Astrocyte (in vitro differentiated cells and primary cell): ENCODE measurements at places on chromosomes 13 and 19.

DNA sequence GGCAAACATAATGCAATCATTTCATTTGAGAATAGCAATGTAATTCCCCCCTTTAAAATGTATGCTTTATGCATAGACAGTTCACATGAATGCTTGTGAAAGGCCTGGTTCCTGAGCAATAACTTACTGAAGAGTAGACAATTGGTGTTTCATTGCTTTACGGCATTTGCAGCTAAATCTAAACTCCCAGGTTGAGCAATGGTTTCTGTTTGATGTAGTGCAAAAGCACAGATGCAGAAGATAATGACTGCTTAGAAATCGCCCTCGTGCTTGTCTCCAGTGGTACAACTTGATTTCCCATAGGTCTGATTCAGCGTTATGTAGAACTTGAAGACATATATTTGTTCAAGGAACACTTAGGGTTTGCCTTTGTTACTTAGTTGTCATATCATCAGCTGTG is 1018.3 kb downstream of the DIAPH3 start:
- no peak for DNase-seq

- peak; percentile 59 for DNase-seq
Measured at GRCh38 chr19:57888560-57889231, at the start of gene ZNF814. TSS of gene ZNF814 (minus strand) at chr19:57889037. CDS start at chr19:57888802, 235 bp downstream.

DNA sequence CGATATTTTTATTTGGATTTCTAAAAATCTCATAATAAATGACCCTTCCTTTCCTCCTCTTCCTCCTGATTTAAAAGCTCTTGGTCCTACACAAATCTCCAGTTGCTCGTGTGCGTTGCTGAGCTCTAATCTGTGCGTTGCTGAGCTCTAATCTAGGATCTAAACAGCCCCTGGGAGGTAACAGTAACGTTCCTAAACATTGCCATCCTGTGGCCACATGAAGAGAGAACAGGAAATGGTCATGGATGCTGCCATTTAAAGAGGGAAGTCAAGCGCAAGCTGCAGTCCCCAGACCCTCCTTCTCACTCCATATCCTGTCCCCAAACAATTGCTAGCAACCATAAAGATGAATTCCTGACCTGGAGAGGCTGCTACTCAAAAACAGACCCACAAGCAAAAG is 170.8 kb downstream of the NUFIP1 start:
- DNase-seq: no peak

DNA sequence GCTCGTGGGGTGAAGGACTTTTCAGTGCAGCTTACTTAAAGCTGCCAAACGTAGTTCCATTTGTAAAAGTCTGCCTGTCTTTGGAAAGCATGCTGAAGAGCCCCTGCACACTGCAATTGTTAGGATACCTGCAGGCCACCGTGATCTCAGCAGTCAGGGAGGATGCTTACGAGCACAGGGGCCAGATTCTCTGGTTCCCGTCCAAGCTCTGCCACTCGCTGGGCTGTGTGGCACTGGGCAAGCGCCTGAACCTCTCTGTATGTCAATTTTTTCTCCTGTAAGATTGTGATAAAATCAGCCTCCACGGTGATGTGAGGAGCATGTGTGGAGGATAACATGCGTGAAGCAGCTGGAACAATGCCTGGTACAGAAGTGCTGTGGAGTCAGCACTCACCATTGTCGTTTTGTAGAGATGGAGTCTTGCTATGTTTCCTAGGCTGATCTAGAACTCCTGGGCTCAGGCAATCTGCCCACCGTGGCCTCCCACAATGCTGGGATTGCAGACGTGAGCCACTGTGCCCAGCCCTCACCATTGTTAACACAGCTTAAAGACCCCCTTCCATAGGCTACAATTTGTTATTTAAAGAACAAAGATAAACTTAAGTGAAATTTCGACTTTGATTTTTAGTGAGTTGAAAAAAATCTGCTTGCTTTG is 3.5 kb downstream of the ADPRHL1 start:
- DNase-seq: no peak

- DNase-seq: no peak
Measured at GRCh38 chr19:18612772-18613588, at the start of gene TMEM59L. TSS of gene TMEM59L (plus strand) at chr19:18612870. CDS start at chr19:18612959, 89 bp downstream.

DNA sequence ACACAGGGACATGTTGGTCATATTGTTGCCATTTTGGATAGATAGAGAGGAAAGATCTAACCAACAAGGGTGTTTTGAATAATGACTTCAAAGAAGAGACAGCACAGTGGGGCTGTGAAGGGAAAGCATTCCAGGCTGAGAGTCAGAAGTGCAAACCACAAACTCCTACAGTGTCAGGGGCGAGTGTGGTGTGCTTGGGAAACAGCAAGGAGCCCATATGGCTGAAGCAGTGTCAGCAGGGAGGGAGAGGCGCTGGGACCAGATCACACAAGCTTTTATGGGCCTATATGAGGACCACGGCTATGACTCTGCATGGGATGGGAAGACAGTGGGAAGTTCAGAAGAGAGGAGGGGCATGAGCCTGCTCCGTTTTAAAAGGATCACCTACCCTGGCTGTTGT is 166.4 kb downstream of the MYO16 start:
- no peak for DNase-seq

- no peak for DNase-seq
Measured at GRCh38 chr19:18531485-18531884, 9.6 kb upstream of the ELL start.

- DNase-seq: no peak
Measured at GRCh38 chr19:1271528-1272422, 2.6 kb downstream of the CIRBP start.

DNA sequence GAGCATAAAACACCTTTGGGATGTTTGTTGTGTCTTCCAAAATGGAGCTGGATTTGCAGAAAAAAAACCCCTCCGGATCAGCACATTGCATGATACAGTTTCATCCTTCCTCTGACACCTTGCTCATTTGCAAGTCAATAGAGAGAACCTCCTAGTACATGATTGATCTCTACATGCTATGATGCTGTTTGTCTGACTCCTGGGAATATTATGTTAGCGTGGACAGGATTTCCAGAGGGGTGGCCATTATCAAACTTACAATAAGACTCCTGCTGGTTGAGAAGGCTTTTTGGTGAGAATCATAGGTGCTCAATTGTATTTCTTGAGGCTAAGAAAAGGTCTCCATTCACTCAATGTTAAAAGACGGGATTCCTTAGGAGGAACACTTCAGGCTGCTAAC is 75.9 kb upstream of the SCEL start:
- no peak for DNase-seq

DNA sequence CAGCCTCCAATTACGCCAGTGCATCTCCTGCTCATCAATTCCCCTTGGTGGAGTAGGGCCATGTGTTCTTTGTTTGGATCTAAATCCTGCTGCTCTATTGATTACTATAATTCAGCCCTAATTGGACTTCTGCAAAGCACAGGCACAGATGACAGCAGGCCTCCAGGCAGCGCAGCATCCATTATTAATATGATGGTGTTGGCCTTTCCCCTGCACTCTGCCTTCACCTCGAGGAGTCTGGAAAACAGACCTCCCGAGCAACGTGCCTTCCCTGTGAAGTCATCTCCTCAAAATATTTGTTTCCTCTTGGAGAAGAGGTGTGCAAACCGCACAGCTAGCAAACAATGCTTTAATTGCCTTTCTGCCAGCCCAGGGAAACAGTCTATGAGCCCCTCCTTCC is 92.5 kb downstream of the UQCRFS1 start:
- DNase-seq: no peak

GRCh38 chr19:10144361-10144760 is 24.7 kb upstream of the EIF3G start:
- DNase-seq: no peak

- no peak for DNase-seq
Measured at GRCh38 chr13:95180513-95181245, 120.6 kb downstream of the ABCC4 start.

GRCh38 chr19:4369109-4369887 is 25.9 kb downstream of the MPND start:
- no peak for DNase-seq

GRCh38 chr13:67143544-67144115 is 86.5 kb downstream of the PCDH9 start:
- no peak for DNase-seq

- no peak for DNase-seq
Measured at GRCh38 chr19:2727640-2727944, 6.4 kb upstream of the DIRAS1 start.

DNA sequence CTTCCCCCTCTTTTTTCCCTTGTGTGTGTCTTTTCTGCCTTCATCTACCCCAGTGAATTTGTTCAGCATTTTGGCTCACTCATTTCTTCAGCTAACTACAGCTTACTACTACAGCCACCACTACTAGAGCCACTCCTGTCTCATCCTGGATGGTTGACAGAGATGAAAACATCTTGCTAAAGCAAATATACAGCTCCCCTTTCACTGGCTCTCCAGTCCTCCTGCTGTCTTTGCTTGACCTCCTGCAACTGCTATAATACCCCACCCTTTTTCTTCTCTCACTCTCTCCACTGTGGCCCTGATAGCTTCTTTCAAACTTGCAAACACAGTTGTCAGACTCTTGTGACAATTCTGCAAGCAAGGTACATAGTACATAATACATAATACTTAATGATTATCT is 523.6 kb downstream of the DCT start:
- DNase-seq: no peak

- DNase-seq: peak; percentile 94
Measured at GRCh38 chr13:29474991-29475390, 120.5 kb downstream of the SLC7A1 start.

DNA sequence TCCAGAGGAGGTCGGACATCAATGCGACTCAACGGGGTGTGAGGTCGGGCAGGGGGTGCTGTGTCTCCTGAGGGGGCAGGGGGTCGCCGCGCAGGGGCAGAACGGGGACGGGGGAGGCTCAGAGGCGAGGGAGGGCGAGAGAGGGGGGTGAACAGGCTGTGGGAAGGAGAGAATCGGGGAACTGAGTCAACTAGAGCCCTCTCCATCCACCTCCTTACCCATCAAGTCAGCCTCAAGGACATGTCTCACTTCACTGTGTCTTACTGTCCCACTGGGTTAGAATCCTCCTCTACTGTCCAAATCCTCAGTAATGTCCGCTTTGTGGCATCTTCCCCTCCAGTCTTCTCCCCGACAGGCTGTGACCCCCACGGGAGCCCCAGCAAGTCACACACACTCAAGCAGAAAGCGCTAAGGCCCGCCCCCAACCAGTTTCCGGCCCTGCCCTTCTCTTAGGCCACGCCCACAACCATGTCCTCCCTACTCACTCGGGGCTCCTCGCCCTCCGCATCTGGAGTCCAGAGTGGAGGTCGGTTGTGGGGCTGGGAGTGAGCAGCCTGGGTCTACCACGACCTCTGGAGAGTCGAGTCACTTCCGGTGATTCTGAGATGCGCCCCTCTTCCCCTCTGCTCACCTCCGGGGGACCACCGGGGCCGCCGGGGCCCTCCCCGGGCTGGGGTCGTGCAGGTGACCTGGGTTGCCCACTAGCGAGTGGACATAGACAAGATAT is 9.3 kb downstream of the PLEKHA4 start:
- no peak for DNase-seq

- DNase-seq: no peak
Measured at GRCh38 chr19:41541990-41542584, 33.9 kb upstream of the CEACAM21 start.

- DNase-seq: peak; percentile 61
Measured at GRCh38 chr19:57302727-57303401, 17.4 kb upstream of the ZNF543 start.

GRCh38 chr19:23287620-23288019 is 37.4 kb upstream of the ZNF724 start:
- DNase-seq: no peak
